ENCODE measurements at places on chromosomes 5 and 9.

GRCh38 chr9:86413971-86414880, 60.0 kb upstream of the TUT7 start:
- peak; percentile 19 for DNase-seq

DNA sequence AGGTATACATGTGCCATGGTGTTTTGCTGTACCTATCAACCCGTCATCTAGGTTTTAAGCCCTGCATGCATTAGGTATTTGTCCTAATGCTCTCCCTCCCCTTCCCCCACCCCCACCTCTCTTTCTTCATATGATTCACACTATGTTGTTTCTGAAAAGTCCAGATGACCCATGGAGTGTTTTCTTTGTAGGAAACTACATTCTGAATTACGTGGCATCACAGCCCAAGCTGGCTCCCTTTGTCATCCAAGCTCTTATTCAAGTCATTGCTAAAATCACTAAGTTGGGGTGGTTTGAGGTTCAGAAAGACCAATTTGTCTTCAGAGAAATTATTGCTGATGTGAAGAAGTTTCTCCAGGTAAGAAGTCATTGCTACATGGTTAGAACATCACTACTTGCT, 30.4 kb downstream of the RANBP17 start:
- DNase-seq: no peak

- DNase-seq: no peak
Observed at GRCh38 chr5:146283344-146283761, 55.3 kb upstream of the POU4F3 start.

GRCh38 chr5:180595046-180595379, 3.7 kb upstream of the SCGB3A1 start:
- no peak for DNase-seq

DNA sequence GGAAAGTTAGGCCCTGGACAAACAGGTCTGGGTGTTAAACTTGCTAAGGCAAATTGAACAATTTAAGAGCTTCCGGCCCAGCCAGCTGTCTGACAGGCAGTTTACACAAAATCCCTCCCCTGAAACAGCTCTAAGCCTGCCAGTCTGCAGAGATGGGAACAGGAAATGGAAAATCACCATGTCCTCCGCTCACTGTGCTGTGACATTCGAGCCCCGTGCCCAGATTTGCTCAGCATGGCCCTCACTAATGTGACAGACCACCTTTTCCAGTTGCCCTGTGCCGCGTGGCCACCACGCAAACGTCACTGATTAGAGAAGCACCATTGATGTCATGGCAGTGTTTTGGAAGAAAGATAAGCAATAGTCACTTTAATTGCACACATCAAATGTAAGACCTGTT, 41.0 kb downstream of the CCNJL start:
- DNase-seq: peak; percentile 61

- DNase-seq: no peak
Observed at GRCh38 chr5:54593779-54594178, 76.2 kb downstream of the SNX18 start.

GRCh38 chr9:91427873-91428272, 4.2 kb upstream of the NFIL3 start:
- DNase-seq: no peak

All from NCI-H510A treated with DMSO at 0.1 percent for 48 hours (cell line).